Suppressor macrophage treated with lipopolysaccharide for 4 hours (primary cell): ENCODE measurements at places on chromosomes 5 and 9.

DNA sequence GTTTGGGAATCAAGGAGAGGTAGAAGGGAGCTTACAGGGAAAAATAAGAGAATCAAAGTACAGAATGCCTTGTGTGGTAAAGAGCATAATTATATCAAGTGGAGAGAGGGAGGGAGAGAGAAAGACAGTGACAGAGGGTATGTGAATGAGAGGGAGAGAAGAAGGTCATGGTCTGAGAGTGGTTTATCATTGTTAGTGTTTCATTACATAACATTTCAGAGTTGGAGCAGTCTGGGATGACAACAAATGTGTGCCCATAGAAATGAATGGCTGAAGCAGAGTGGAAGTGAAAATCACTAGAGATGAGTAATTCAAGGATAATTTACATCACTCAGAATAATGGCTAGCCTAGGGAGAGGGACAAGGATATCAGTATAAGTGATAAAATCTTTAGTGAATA is 799.2 kb downstream of the TLE1 start:
- DNase-seq: no peak

- no peak for DNase-seq
Measured at GRCh38 chr9:120716483-120716882, 2.2 kb upstream of the MEGF9 start.

- DNase-seq: no peak
Measured at GRCh38 chr5:100762108-100762507, 141.0 kb downstream of the ST8SIA4 start.

GRCh38 chr9:16312116-16312515 is 558.4 kb downstream of the BNC2 start:
- no peak for DNase-seq

- peak; percentile 38 for DNase-seq
Measured at GRCh38 chr9:6305954-6306563, 22.1 kb upstream of the TPD52L3 start.

DNA sequence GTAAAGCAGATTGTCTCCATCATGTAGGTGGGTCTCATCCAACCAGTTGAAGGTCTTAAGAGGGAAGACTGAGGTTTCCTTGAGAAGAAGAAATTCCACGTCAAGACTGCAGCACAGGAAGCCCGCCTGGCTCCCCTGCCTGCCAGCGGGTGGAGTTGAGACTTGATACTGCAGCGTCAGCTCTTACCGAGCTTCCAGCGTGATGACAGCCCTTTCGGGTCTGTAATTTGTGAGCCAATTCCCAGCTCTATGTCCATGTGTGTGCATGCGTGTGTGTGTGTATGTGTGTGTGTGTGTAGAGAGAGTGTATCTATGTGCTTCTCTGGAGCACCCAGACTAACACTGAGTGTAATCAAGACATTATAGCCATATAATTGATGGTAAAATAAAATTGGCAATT is 379.7 kb upstream of the IRX2 start:
- DNase-seq: no peak

GRCh38 chr5:142796492-142797109 is 26.4 kb downstream of the ARHGAP26 start:
- no peak for DNase-seq

GRCh38 chr9:14769230-14769571 is 46.7 kb upstream of the CER1 start:
- DNase-seq: no peak

DNA sequence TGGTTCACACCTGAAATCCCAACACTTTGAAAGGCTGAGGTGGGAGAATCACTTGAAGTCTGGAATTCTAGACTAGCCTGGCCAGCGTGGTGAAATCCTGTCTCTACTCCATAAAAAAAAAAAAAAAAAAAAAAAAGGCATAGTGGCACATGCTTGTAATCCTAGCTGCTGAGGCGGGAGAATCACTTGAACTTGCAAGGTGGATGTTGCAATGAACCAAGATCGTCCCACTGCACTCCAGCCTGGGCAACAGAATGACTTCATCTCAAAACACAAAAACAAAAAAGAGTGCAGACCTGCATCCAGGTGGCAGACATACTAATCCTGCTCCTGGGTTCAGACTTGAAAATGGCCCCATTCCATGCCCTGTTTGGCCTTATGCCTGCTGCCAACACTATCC is 21.8 kb upstream of the ADAMTS19 start:
- DNase-seq: no peak

- no peak for DNase-seq
Measured at GRCh38 chr9:136899196-136899595, 12.9 kb downstream of the TRAF2 start.

- no peak for DNase-seq
Measured at GRCh38 chr9:86909388-86909787, 37.9 kb downstream of the GAS1 start.

DNA sequence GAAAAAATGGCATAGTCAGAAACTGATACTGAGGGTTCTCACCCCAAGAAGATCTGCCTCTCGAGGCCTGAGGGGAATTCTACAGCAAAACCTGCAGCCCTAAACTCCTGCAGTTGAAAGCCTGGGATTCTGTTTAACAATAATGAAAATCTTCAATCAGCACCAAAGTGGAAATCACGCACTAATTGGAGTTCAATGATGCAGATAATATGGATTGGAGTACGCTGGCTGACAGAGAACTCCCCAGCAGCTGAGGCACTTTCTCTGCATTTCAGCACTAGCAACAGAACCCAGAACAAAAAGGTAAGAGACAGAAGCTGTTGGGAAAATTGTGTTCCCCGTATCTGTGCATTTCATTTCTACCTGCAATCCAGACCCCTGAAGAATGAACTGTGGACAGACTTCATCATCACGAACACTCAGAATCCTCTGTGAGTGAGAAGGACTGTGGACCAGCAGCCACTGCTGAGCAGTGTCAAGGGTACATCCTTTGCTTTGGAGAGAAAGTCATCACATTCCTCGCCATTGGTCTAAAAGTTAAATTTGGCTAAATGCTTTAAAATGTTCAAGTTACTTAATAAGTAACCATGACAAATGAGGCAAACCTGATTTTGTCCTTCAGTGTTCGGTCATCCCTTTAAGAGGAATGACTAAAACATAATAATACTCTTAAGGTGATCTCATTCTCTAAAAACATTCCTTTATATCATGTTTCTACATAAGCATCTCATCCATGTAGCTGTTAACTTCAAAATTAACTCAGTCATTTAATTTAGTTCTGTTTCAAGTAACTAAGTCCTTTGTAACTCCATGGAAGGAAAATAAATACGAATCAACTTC is 126.1 kb downstream of the GAS1 start:
- no peak for DNase-seq
